Stimulated activated CD4-positive, alpha-beta T cell treated with anti-CD3 and anti-CD28 coated beads, TNF-alpha, amount 100 ng/mL, for 4 hours (primary cell): ENCODE measurements at places on chromosomes 3 and 15.

DNA sequence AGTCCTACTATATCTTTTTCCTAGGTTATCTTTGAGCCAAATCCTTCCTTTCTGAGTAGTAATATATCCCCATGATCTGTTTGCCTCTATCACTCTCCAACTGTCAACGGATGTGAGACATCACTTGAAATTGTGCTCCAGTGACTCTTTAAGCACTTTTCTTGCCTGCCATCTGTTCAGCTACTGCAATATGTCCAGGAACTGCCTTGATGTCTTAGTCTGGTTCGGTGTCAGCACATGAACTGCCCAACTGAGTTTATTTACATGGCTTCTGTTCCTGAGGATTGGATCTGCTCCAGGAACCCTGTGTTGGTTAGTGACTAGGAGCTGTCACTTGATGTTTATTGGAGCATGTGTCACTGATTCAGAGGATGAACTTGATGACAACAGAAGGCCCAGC, 116.5 kb downstream of the SLC9A9 start:
- no peak for DNase-seq

DNA sequence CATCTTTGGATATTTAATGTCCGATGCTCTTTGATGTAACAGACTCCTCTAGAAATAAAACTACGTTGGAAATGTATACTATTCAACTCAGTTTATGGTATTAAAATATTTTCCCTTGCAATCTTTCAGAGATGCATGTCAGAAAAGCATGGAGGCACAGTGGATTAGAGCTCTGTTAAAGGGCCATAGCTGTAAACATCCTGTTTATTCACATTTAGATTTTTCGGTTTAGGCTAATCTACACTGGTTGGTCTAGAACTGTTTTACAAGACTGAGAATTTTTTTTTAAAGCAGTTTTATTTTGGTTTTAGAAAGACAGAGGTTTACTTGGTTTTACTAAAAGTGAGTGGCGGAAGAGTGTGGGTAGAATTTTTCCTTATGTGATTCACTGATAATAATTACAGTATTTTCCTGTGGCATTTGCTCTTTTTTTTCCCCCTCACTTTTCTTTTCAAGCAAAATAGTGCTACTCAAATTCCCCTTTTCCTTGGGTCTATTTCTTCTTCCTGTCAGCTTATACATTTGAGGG, 132.1 kb downstream of the IL1RAP start:
- no peak for DNase-seq

DNA sequence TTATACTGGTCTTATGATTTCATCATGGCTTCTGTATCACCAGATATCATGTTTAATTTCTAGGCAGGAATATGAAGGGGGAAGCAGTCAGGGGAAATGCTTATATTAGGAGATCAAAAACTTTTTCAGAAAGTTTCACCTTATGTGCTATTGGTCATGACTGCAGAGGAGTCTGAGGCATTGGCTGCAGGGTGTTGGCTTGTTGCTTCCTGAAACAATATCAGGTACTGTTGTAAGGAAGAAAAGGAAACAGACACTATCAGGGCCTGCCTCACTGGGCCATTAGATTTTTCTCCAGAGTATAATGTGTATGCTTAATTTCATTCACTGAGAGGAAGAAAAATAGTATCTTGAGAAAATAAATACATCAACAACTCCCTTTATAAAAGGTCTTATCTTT, 34.7 kb downstream of the LEKR1 start:
- DNase-seq = no peak

GRCh38 chr3:46162975-46163555, 45.0 kb downstream of the CCR1 start:
- no peak for DNase-seq

- no peak for DNase-seq
These were observed 1.5 kb upstream of the PLXNB1 start for GRCh38 chr3:48431224-48432029.

- no peak for DNase-seq
These were observed 8.0 kb downstream of the HDDC3 start for GRCh38 chr15:90924375-90924774.

- no peak for DNase-seq
These were observed 28.5 kb downstream of the RTF1 start for GRCh38 chr15:41445399-41445798.

DNA sequence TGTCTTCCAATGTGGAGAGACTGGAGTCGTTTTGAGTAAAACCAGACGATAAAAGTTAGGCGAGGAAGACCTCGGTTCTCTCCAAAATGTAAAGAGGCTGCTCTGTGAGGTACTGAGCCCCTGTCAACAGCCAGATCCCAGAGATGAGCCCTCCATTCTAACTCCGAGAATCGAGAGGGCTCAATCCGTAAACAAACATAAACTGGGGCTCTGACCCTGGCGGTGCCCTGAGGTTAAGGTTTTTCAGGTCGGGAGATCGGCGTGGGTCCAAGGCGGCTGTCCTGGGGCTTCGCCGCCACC, 417 bp downstream of the TBCCD1 start:
- DNase-seq = no peak

DNA sequence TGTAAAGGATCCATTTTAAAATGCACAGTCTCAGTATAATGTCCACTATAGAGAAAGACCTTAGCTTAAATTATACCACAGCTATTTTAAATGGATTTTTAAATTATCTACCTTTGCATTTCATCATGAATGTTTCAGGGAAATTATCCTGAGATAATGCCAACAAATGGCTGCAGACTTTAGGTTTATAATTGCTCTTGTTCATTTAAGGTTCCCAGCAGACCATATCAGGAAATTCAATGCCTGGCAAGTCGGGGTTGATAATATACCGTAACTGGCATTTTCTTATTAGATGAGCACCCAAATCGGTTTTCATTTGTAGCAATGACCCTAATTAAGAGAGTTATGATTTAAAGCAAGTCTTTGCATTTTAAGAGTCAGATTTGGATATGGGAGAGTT, 227.1 kb upstream of the ARRDC4 start:
- no peak for DNase-seq

GRCh38 chr3:15148614-15149013, 49.7 kb upstream of the RBSN start:
- no peak for DNase-seq

DNA sequence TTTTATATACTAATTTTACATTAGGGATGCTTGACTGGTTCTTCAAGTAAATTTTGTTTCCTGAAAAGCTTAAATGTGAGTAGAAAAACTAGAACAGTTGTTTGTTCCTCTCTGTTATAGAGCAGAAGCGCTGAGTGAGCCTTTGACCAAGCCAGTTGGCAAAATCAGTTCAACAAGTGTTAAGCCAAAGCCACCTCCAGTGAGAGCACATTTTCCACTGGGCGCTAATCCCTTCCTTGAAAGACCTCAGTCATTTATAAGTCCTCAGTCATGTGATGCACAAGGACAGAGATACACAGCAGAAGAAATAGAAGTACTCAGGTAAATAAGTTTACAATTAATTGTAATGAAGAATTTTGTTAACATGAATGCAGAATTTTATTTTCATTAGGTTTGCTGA, 14.6 kb downstream of the CAPN7 start:
- no peak for DNase-seq

GRCh38 chr3:61138401-61138800, 112.9 kb downstream of the FHIT start:
- DNase-seq = no peak

- no peak for DNase-seq
These were observed 35.5 kb downstream of the B3GALNT1 start for GRCh38 chr3:161069511-161070251.

- no peak for DNase-seq
These were observed 127.8 kb downstream of the ABI3BP start for GRCh38 chr3:100865442-100865841.
